Femur (tissue), 1 donor: ENCODE measurements at places on chromosomes 3 and 15.

DNA sequence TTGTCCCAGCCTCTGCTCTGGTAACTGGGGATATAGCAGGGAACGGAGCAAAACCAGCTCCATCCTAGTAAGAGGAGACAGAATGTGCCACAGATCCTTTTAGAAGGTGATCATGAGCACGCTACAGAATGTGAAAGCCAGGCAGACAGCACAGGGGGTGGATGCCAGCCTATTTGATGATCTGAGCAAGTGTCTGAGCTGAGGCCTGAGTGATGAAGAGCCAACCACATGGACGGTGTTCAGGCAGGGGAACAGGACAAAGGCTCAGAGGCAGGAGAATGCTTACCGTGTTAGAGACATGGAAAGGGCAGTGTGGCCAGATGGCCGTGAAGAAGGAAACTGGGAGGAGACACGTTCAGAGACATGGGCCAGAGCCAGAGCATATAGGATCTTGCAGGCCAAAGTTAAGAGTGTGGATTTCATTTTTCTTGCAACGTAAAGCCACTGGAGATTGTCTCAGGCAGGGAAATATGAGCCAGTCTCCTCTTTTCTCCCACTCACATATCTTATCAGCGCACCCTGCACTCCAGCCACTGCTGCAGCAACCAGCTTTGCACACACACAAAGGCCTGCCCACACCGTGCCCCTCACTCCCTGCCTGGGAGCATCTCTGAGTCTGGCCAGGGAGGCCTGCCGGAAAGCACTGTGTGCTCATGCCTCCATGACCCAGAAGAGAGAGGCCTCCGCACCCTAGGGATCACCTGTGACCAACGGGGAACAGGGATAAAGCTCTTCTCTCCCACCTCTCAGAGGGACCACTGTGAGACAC is 20.1 kb downstream of the RAB43 start:
- no peak for DNase-seq

- no peak for DNase-seq
Measured at GRCh38 chr15:95994418-95994817, 336.1 kb upstream of the NR2F2 start.

DNA sequence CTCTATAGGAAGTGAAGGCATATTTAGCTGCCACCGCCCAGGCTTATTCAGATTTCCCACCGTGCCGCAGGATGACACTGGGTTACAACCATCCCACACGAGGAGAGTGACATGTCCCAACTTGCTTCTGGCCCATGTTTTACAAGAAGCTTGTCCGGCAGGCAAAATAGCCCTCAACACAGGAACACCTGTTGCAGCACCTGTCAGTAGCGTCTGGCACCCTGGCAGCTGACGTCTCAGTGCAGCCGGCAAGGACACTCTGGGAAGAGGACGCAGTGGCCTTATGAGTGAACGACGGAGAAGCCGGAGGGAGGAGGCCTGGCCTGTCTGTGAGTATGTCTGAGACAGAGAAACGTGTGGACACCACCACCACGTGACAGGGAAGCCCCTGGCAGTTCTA is 32.1 kb downstream of the FAM174B start:
- DNase-seq, result peak; percentile 80

DNA sequence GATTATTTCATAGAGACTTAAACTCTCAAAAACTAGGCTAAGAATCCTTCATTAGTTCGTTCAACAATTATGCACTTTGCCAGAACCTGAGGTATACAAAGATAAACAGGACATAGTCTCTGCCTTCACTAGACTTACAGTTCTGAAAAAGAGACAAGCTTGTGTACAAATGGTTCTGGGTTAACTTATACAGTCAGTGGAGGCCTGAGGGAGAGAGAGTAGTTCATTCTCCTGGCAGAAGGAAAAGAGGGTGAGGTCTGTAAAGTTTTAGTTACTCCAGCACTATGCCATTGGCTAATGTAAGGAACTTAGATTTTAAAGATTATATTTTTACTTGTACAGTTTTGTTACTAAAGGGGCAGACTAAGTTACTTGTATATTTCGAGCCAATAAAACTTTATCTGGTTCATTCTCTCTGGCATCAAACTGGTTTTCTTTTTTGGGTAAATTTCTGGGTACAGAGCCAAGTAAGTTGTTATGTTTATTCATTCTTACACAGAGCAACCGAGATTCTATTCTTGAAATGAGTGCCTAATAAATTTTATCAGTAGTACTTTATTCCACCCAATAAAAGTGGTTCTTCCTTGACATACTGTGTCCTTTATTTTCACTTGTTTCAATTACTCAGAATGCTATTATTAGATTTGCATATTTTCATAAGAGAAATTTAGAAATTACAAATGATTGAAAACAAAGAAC is 278.7 kb downstream of the TIGIT start:
- no peak for DNase-seq

GRCh38 chr3:56860939-56861338 is 59.2 kb upstream of the ARHGEF3 start:
- no peak for DNase-seq

DNA sequence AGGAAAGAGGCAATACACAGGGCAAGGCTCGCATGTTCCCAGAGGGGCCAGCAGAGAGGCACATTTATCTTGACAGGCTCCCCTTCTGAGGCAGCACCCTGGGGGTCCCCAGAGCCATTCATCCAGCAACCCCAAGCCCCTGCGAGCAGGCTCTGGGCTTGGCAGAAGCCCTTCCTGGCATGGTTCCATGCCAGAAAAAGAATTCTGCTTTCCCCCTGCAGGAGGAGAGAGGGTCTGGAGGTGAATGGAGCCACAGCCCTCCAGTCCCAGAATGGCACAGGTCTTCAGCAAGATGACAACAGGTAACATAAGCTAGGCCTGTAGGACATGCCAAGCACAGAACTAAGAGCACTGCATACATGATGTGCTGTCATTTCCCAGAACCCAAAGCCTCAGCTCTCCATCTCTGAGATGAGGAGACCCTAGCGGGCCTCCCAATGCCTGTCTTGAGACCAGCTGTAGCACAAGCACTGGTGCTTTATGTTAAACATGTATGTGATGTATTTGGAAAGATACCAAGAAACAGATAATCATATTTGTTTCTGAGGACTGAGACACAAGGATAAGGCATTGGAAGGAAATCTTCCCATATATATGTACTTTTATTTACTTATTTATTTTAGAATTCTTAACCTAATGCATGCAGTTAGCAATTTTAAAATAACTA is 121.6 kb downstream of the ALDH1A2 start:
- no peak for DNase-seq

- DNase-seq, result no peak
Measured at GRCh38 chr3:162421721-162422120, 925.1 kb downstream of the OTOL1 start.

DNA sequence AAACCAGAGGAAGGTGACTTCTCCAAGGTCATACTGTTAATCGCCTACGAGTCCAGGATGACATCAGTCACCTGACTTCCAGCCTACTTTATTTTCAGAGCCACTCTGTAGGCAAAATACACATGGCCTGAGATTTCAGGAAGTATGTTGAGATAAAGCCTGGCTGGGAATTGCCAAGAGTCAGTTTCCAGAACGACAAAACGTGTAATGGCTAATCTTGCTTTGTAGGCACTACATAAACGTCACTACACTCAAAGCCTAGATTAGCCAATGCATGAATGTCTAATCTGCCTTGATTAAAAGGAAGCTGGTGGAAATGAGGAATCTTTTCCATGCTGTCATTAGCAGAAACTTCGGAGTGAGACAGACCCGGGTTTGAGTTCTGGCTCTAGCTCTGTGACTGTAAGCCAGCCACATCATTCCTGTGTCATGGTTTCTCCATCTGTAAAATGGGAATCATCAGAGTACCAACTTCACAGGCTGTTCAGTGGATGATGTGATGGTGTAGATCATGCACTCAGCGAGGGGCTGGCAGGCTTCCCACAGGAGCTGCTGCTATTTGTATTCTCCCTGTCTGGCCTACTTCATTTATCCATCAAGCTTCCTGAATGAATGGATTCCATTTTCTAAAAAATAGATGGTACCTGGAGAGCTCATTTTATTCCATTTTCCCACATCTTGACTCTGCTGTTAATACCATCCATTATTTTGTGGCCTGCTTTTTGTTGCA is 241.9 kb downstream of the XXYLT1 start:
- DNase-seq, result no peak

DNA sequence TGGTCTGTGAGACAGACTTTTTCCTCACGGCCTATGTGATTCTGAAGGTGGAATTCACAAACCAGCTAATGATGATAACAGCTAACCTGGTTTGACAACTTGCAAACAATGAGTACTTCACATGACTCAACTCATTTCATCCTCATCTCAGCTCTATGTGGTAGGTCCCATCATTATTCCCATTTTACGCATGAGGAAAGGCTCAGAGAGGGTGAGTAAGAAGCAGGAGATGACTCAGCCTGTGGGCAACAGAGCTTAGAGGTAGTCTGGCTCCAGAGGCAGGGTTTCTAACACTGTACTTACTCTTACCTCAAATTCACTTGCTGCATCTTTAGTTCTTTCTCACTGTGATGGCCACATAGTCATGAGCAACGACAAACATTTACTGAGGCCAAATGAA is 25.8 kb upstream of the PSMD6 start:
- no peak for DNase-seq

DNA sequence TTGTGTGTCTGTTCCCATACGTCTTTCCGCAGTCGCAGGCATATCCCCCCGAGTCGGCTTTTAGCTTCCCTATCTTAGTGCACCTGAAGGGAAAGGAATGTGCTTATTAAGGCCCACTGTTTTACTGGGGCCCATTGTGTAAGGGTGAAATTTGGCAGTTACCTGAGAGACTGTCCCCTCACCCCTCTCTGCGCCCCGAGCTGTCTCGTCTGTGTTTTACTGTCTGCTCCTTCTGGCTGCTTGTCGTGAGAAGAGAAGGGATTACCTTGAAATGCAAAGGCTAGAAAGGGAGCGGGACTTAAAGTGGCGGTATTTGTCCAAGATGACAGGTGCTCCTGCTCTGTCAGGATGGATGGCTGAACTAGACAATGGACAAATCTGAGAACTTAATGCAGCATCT is 233.0 kb upstream of the POU1F1 start:
- DNase-seq, result no peak

- no peak for DNase-seq
Measured at GRCh38 chr3:8869613-8870012, 93.7 kb downstream of the RAD18 start.

DNA sequence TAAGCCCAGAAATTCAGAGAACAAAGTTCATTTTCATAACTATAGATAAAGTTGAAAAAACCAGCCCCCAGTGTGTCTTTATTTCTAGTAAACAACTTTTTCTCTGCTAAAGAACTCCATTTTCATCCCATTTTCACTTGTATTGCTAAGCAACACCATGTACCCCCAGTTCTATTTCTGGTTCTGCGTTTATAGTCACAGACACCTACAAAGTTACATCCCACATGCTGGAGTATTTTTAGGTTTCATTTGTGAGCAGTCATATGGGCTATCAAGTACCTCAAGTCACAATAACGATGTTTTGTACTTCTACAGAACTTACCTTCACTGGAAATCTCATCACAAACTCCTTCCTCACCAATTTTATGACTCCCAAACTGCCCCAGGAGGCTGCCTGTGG is 236.5 kb downstream of the RSL24D1 start:
- DNase-seq, result no peak

DNA sequence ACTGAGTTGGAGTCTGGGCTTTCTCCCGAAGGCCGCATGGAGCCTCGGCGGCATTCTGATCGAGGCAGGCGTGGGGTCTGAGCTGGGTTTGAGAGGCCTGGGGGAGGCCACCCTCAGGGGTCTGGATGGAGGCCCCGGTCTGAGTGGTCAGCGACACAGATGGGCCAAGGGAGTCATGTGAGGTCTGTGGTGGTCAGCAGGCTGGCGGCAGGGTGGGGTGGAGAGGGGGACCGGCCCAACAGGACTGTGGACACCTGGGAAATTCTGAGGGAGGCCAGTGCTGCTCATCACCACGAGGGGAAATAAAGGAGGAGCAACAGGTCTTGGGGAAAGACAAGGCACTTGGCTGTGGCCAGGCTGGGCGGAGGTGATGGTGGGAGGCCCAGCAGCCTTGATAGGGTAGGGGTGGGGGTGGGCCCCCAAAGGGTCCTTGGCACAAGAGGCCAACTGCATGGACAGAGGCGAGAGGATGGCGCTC is 16.2 kb downstream of the CTSH start:
- no peak for DNase-seq

GRCh38 chr3:172152874-172153273 is 113.5 kb downstream of the FNDC3B start:
- DNase-seq, result peak; percentile 86

DNA sequence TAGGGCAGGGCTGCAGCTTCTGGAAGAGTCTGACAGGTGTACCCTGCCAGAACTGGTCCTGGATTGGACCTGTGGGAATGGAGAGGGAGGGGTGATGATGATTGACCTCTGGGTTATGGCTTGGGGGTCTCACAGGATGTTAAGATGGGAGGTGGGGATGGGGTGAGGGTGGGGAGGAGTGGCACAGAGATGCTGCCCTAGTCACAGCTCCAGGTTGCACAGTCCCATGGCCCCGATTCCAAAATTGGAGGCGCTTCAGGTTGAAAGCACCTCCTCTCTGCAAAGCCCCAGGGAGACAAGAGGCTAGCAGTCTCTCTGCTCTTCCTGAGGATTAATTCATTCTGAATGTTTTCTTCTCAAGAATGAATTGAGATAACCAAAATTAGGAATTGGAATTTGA is 101.4 kb downstream of the FAM43A start:
- no peak for DNase-seq

- DNase-seq, result no peak
Measured at GRCh38 chr3:60847791-60848190, 403.5 kb downstream of the FHIT start.

DNA sequence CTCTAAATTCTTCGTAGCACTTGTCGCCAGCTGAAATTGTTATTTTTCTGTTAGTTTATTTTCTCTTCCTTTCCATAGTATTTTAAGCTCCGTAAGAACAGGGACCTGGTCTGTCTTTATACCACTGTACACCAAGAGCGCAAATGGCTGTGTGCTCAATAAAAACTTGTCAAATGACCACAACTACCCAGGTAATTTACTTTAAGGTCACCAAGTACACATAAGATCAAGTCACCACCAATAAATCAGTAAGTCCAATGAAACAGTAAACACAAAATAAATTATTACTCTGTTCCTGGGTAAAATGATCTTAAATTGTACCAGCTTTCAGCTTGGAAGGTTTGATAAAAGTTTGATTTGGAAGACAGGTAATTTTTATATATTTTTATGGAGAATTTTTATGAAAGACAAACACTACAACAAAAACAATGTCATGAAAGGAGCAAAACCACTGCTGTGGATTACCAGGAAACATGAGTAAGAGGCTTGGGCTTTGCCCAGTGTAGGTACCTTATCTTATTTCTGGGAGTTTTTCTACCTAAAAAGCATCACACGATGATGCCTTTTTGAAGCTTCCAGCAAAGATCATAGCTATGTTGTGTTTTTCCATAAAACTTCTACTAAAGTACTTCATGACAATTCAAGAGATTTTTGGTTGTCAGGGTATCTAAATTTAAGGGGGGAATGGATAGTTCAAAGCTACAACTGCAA is 406.8 kb downstream of the SHQ1 start:
- DNase-seq, result no peak

GRCh38 chr3:165725296-165725695 is 111.9 kb downstream of the BCHE start:
- DNase-seq, result no peak
